ENCODE measurements at places on chromosomes 5 and 9.
A peak's percentile ranks its signal among the peaks of the same experiment; 100 is the strongest.

- peak; percentile 91 for DNase-seq
Observed at GRCh38 chr9:108041551-108041950, 552.0 kb upstream of the KLF4 start.

- peak; percentile 84 for DNase-seq
Observed at GRCh38 chr5:53291528-53291927, 182.0 kb upstream of the MOCS2 start.

DNA sequence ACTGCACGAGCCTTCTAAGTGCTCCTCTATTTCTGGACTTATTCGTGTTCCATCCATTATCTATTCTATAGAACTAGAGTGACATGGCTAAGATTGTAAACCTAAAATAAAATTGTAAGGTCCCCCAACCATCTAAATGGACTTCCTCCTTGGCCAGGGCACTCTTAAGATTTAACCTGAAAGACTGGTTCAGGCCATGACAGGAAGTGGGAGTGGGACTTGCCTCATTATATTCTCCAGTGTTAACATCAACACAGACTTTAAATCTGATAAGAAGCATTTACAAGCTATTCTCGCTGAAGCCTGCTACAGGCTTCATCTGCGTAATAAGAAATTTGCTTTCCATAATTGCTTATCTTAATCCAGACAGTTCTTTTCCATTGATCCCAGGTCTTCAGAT lies 117.0 kb downstream of the SSBP2 start:
- no peak for DNase-seq

DNA sequence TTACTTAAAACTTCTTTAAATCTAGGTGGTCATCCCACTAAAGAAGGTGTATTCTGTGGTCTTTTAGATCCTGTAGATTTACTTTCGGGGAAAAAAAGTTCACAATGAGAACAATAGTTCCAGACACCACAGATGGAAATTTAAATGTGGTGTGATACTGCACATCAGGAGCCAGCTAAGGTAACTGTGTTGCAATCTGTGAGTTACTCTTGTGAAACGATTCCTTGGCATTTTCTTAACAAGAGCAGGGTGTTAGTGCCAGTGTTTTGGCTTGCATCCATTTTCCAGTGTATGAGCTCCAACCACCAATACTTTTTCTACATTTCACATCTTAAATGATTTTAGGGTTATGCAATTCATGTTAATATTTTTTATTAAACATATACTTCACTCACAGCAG lies 674.5 kb downstream of the CETN3 start:
- peak; percentile 80 for DNase-seq

DNA sequence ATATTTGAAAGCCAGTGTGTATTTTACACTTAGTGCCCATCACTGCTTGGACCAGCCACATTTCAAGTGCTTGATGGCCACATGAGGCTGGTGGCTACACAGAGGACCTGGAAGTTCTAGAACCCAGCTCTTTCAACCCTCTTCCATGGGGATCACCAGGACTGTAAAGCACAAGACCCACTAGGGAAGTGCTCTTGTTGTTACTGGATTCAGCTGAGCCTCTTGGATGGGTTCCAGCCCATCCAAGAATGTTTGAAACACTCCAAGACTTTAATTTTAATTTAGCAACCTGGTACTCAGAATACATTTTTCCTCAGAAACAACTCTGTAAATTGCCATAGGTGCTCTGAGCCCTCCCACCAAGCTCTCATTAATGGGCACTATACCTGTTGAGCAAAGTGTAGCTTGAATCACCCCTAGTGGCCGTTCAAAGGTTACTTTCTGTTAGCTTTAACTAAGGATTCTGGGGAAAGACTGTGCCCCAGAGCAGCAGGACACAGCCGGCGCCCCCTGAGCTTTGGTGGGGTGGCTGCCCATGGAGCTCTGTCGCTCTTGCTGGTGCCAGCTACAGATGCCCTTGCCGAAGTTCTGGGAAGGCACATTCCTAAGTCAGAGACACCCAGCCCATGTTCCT lies 212.4 kb downstream of the HSD17B3 start:
- no peak for DNase-seq

DNA sequence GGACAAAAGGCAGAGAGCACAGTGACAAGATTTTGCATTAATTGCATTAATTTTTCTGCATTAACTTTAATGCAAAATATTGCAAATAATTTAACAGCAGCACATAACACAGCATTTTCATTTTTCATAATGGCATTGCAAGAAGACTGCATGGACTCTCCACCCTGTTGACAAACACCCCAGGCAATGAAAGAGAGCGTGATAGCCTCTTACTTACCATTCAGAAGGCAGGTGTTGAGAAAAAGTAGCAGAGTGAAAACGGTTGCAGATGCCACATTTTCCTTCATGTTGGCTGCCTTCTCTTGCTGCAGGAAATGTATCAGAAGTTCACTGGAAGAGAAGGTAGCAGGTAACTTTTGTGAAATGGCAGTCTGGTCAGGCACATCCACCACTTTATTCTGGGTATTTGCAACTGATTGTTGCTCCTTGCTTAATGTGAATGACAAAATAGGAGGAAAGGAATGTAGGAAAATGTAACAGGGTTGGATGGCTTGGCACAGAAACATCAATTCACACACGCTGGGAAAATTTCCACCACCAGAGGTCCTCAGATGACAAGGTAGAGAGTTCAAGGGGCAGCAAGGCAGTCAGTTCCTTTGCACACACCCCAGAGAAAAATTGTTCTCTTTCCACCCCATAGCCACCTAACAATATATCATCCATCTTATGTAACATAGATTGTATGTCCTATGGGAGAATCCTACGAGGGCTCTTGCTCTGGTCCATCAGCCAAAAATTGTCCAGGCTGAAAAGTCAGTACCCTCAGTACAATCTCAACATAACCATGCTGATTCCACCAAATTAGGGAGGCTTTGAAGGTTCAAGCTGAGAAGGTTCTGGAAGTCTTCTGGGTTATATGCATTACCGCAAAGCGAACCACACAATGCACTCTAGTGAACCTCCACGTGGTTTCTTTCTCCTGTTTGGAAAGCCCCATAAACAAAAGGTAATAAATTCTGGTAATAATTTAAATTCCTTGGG lies 41.9 kb upstream of the AGXT2 start:
- DNase-seq = peak; percentile 48

- DNase-seq = peak; percentile 20
Observed at GRCh38 chr5:119583684-119584083, 45.7 kb upstream of the FAM170A start.

DNA sequence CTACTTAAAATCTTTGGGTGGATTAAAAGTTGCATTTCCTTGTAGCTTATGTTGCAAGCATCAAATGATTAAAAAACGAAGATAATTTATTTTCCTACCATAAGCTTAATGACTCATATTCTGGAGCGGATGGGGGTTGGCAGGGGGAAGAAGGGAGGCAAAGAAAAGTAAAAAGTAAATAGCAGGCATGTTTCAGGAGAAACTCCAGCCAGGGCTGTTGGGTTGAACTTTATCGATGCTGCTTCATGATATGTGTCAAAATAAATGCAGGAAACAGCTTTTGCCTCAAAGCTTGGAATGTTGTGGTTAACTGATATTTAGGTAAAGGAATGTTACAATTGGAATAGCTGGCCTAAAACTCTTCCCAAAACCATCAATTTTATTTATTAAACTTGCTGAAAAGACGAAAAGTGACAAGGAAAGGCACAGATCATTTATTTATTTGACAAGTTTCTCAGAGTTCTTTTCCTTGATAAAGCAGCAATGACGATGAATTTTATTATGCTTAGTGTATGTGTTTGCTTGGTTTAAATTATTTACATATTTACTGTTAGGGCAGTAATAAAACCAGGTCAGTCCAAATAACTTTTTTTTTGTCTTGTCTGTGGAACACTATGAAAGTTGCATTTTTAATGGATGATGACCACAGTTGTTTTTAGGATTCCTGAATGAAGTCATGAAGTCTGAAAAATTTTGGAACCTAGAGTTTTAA lies 177.9 kb downstream of the PCSK1 start:
- peak; percentile 59 for DNase-seq

DNA sequence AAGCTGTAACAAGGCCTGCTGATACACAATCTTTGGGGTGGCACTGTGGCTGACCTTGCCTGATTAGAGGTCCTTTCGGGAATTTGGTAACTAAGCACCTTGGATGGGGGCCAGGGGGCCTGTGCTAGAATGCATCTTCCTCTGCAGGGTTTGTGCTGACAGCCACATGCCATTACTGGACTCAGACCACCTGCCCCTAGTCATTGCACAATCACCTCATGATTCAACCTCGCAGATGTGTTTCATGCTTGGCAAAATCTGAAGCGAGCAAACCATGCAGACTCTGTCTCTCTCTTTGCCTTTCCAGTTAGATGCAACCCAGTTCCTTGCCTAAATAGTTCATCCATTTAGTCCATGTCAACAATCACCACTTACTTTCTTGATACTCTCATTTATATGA lies 96.5 kb upstream of the ERCC6L2 start:
- DNase-seq = peak; percentile 56

GRCh38 chr9:122367774-122368460 lies 2.9 kb upstream of the PTGS1 start:
- DNase-seq = peak; percentile 90

DNA sequence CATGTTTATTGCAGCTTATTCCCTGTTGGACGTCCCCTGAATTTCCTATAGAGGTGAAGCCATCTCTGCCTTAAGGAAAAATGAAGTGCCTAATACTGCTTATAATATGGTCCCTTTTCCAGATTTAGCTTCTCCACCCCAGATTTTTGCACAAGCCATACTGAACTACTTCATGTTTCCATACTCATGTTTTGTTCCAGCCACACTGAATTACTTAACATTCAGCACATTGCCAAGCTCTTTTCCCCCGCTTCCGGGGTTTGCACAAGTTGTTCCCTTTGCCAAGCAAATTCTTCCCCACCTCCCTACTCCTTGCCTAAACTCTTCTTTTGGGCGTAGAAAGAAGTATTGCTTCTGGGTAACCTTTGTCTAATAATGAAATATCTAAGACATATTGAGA lies 1.7 kb upstream of the CNTRL start:
- peak; percentile 47 for DNase-seq

GRCh38 chr9:18896531-18897179 lies 136.4 kb downstream of the SAXO1 start:
- no peak for DNase-seq

- DNase-seq = no peak
Observed at GRCh38 chr5:35091704-35092103, 44.0 kb upstream of the AGXT2 start.

DNA sequence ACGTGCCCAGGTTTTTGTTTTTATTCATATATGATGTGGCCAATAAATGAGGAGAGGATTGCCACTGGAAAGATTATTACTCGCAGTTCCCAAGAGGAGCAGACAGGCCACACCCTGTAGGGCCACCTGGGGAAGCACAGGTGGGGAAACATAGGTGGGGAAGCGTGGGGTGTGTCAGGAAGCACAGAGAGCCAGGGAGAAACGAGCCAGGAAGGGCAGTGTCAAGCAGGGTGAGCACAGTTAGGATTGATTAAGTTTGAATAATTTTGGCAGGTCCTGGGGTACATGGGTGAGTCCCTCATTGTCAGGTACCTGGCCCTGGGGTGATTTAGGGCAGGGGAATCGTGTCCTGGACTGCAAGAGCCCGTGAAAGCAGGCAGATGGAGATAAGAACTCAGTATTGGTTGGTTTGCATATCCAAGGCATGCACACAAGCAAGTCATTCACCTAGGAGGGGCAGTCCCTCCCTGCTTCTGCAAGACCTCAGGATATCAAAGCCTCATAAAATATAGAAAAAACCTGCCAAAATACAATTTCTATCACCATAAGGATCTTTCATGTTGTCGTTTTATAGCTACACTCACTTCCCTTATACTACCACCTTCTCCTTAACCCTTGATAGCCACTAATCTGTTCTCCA lies 22.4 kb downstream of the MVB12B start:
- no peak for DNase-seq

GRCh38 chr9:118721276-118721675 lies 648.0 kb downstream of the BRINP1 start:
- no peak for DNase-seq

- no peak for DNase-seq
Observed at GRCh38 chr5:52010454-52010853, 627.2 kb downstream of the ISL1 start.

GRCh38 chr5:72177538-72177937 lies 70.3 kb downstream of the MAP1B start:
- DNase-seq = no peak

DNA sequence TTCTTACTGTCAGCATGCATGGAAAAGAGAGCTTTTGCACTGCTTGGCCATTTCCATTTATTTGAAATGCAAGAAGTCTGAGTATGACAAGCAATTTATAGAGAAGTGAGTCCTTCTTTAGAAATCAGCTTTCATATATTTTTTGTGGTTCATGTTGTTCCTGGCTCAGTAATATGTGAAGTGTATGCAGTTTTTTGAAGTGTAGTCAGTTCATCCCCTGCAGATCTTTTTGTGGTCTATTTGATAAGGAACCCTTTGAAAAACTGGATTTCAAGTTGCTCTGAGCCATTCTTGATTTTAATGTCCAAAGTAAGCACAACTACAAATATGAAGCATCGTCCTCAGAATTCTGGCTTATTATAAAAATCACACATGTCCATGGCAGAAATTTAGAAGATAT lies 294.1 kb upstream of the SMC2 start:
- no peak for DNase-seq

- DNase-seq = no peak
Observed at GRCh38 chr9:93365427-93366118, 85.9 kb upstream of the FAM120A start.

DNA sequence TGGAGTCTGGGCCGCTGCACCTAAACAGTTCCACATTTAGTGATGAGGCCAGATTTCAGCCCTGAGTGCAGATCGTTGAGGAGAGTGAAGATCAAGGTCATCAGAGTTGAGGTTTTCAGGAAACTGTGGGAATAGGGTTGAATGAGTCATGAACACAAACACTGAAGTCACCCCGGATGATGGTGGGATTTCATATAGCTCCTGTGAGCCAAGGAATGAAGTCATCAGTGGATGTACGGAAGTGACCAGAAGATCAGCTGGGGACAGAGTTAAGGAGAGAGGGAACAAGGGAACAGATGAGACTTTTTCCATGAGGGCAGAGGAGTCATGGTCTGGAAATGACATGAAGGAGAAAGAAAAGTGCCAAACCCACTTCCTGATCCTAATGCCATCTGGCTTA lies 36.5 kb downstream of the PALM2AKAP2 start:
- peak; percentile 90 for DNase-seq

- DNase-seq = no peak
Observed at GRCh38 chr5:17046320-17046719, 110.2 kb upstream of the MYO10 start.

GRCh38 chr9:97397220-97397619 lies 14.7 kb upstream of the TDRD7 start:
- no peak for DNase-seq

GRCh38 chr5:180154821-180155364 lies 54.1 kb downstream of the RASGEF1C start:
- DNase-seq = no peak

DNA sequence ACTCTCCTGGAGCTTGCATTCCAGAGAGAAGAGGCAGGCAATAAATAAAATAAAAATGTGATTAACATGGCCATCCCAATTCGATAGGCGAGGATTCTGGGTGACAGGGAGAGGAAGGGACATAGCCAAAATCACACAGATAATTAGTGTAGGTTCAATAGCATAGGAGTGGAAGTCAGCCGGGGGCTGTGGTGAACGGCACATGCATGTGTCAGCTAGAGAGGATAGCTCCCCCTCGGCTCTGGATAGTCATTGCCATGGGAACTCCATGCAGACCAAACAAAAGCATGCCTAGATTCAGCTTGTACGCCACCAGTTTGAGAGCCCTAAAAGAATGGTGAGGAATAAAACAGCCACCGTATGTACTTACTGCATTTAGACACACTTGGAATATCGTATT lies 223.5 kb downstream of the GRIA1 start:
- DNase-seq = no peak

- DNase-seq = no peak
Observed at GRCh38 chr5:66985417-66985816, 211.2 kb downstream of the CD180 start.
